Small intestine (tissue), 16 donors: ENCODE measurements at places on chromosomes 7 and 10. TPM values are rescaled to one million over a fixed set of nuclear protein-coding genes. Genes with fewer than 3 reads are reported as not detected.

GRCh38 chr10:118856106-118856505, 101.3 kb upstream of the CACUL1 start:
- no peaks in the 10 kb centered on the region for H3K36me3 ChIP-seq
- no peaks in the 10 kb centered on the region for H3K27me3 ChIP-seq
- DNase-seq, result no peak
- no peak overlapping the region for H3K27ac ChIP-seq
- no peak overlapping the region for H3K4me3 ChIP-seq

- H3K4me1 ChIP-seq, result no peaks in the 10 kb centered on the region
- no peak for DNase-seq
- no peak overlapping the region for H3K4me3 ChIP-seq
- H3K36me3 ChIP-seq, result no peaks in the 10 kb centered on the region
- no peaks in the 10 kb centered on the region for H3K27me3 ChIP-seq
Observed at GRCh38 chr10:14235566-14236195, 95.0 kb downstream of the FRMD4A start.

GRCh38 chr7:87146740-87147386, 5.4 kb upstream of the DMTF1 start:
- H3K36me3 ChIP-seq, result no peaks in the 10 kb centered on the region
- peaks cover 9% of the 10 kb centered on the region for H3K4me1 ChIP-seq
- no peak overlapping the region for H3K27ac ChIP-seq
- no peak overlapping the region for H3K4me3 ChIP-seq

- peak; percentile 24 for DNase-seq
- no peak overlapping the region for H3K27ac ChIP-seq
- no peaks in the 10 kb centered on the region for H3K36me3 ChIP-seq
Observed at GRCh38 chr10:88227342-88228018, 355.6 kb downstream of the RNLS start.

DNA sequence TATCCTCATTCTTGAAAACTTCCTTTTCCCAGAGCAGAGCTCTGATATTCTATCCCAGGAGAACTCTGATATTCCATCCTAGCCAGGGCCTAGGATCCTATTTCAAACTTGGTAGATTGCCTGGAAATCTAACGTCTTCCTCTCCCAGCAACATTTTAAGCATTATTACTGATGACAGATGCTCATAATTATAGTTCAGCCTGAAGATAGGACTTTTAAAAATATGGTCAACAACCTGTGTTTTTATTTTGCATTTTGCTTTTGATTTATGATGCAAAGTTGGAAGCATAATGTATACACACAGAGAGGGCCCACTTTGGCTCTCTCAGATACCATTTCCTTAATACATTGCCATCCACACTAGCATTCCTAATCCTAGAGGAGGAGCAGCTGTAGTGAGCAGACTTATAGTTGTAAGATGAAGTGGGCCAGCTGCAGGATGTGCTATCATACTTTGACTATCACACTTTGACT, 457.4 kb upstream of the TPK1 start:
- no peaks in the 10 kb centered on the region for H3K4me1 ChIP-seq
- H3K27me3 ChIP-seq, result no peaks in the 10 kb centered on the region
- no peak overlapping the region for H3K4me3 ChIP-seq
- no peak overlapping the region for H3K27ac ChIP-seq
- no peaks in the 10 kb centered on the region for H3K36me3 ChIP-seq

DNA sequence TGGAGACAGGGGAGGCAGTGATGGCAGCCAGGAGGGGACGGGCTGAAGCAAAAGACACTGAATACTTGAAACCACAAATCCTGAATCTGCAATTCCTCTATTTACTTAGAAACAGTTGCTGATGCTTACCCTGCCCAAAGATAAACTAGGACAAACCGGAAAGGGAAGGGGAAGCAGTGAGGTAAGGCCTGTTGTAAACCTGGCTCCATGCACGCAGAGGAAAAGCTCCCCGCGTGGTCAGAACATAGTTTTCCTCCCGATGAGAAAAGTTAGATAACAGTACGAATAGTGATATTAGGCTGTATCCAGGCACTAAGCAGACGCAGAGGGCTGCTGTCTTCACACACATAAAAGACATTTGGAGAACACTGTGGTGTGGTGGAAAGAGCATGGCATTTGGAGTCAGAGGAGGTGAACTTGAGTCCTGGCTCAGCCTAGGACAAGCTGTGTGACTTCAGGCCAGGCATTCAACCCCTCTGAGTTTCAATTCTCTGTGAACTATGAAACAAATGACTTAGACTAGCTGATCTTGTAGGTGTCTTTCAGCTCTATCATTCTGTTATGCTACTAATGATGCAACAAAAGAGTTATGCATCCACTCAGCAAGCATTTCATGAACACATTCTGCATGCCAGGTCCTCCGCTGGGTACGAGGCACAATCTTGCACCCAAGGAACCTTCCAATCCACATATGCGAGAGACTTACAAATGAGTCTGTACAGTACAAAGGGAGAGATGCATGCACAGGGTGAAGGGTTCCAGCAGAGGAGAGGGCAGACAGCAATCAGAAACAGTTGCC, 80.9 kb downstream of the SORBS1 start:
- H3K4me1 ChIP-seq, result peaks cover 8% of the 10 kb centered on the region
- no peaks in the 10 kb centered on the region for H3K36me3 ChIP-seq
- DNase-seq, result peak; percentile 61
- H3K27me3 ChIP-seq, result no peaks in the 10 kb centered on the region

DNA sequence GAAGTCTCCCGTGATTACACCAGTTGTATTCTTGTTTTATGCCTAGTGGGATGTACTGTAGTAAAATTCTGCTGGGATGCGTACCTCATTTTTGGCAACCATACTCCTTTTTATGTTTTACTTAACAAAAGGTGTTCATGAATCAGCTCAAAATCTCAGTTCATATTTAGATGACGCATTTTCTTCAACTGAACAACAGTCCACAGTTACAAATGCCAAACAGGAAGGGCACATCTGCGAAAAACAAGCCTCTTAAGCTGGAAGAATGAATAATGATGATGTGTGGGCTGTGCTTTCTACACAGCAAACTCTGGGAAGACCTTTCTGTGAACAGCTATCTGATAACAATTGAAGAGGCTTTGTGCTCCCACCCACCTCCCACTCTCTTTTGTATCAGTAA, 68.4 kb upstream of the NRBF2 start:
- no peak overlapping the region for H3K27ac ChIP-seq
- H3K36me3 ChIP-seq, result no peaks in the 10 kb centered on the region
- H3K27me3 ChIP-seq, result no peaks in the 10 kb centered on the region
- no peak overlapping the region for H3K4me3 ChIP-seq

DNA sequence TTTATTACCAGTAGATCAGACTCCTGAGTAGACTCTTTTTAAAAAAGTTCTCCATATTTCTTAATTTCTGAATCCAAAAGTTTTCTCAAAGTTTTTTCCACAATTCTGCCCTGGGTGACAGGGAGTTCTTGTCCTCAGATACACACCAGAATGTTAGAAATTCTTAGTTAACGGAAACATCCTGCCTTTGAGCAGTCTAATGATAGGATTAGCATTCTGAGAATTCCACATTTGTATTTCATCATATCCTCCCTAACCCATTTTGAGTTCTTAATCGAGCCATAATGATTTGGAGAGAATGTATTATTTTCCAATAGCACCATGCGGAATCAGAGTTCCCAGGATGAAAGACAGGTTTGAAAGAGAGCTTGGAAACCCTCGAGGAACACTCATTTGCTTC, 28.9 kb upstream of the MRPS33 start:
- no peak for DNase-seq
- no peaks in the 10 kb centered on the region for H3K27me3 ChIP-seq
- H3K4me1 ChIP-seq, result no peaks in the 10 kb centered on the region
- no peaks in the 10 kb centered on the region for H3K36me3 ChIP-seq

DNA sequence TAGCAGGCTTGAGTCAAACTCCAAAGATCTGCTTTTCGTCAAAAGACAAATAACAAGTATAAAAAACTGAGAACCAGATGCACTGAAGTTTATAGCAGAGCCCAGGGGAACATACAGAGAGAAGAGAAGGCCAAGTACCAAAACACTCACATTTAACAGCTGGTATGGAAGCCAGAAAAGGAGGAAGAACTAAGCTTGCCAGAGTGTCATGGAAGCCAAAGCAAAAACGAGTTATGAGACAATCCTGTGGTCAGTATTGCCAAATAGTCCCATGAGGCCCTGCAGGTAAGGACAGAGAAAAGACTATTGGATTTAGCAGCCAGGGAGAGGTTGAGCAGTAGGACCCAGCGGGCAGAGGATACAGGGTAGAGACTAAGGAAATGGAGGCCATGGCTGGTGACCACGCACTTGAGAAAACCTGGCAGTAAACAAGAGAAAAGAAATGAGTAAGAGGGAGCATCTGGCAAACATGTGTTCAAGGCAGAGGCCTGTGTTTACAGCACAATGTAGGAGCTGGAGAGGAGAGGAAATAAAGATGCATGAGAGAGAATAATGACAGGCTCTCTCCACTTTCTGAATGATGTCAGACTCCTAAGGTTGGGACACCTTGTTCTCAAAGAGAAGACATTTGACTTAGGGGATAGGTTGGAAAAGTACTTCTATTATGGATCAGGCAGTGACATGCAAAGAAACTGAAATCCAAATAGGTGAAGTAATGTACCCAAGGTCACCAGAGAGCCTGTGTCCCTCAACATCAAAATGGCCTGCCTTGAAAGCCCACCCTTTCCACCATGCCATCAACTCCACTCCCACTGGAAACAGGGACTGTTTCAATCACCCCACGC, 9.1 kb downstream of the CREB3L2 start:
- H3K36me3 ChIP-seq, result peaks cover 3% of the 10 kb centered on the region
- peaks cover 25% of the 10 kb centered on the region for H3K4me1 ChIP-seq
- no peak overlapping the region for H3K4me3 ChIP-seq
- H3K27ac ChIP-seq, result peak overlapping the region; percentile 78

DNA sequence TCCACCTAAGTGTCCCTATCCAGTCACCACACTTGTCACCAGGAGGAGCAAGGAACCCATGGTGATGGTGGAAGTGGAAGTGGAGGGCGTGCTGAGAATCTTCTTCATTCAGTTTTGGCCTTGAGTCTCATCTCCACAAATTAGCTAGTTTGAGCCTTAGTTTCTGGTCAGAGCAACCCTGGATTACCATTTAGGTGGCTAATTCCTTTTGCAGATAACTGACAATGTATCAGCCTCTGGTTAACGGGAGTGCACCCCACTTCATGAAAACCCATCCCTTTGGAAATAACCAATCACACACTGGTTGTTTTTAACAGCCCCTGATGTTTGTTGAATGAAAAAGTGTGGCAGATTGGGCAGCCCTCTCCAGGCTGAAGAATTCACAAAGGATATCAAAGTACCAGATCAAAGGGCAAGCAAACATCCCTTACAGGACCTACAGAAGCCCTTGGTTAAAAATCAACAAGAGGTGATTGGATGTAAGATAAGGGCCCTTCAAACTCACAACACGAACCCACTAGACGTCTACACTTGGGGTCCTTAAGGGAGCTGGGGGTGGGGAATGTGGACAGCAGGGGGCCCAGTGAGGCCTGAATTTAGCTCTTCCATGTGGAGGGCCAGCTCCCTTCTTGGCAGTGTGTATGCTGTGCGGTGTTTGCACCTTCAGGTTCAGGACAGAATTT, 37.1 kb upstream of the SLF2 start:
- H3K4me1 ChIP-seq, result no peaks in the 10 kb centered on the region
- no peaks in the 10 kb centered on the region for H3K36me3 ChIP-seq
- H3K27me3 ChIP-seq, result no peaks in the 10 kb centered on the region
- H3K4me3 ChIP-seq, result no peak overlapping the region

- H3K4me3 ChIP-seq, result no peak overlapping the region
- DNase-seq, result no peak
- H3K27me3 ChIP-seq, result no peaks in the 10 kb centered on the region
- peaks cover 5% of the 10 kb centered on the region for H3K4me1 ChIP-seq
- H3K36me3 ChIP-seq, result no peaks in the 10 kb centered on the region
Observed at GRCh38 chr7:51325261-51325676, 8.7 kb upstream of the COBL start.

GRCh38 chr7:37290731-37291130, 157.9 kb downstream of the ELMO1 start:
- no peak overlapping the region for H3K4me3 ChIP-seq
- no peak overlapping the region for H3K27ac ChIP-seq
- H3K4me1 ChIP-seq, result peaks cover 5% of the 10 kb centered on the region
- no peak for DNase-seq
- no peaks in the 10 kb centered on the region for H3K27me3 ChIP-seq

DNA sequence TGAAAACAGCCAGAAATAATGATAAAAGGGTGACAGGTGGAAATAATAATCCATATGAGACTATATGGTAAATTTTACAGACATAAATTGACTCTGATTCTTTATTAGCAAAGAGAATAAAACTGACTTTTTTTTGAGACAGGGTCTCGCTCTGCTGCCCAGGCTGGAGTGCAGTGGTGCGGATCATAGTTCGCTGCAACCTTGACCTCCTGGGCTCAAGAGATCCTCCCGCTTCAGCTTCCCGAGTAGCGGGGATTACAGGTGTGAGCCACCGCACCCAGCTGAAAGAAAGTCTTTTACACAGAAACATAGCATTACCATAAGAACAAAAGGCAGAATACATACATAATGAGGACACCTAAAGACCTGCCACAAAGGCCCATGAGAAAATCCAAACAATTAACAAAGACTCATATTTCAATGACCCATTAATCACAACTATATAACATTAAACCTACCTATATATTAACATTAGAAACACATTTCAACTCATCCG, 51.5 kb upstream of the DIP2C start:
- no peak overlapping the region for H3K4me3 ChIP-seq
- H3K27me3 ChIP-seq, result no peaks in the 10 kb centered on the region
- no peaks in the 10 kb centered on the region for H3K36me3 ChIP-seq
- no peak overlapping the region for H3K27ac ChIP-seq
- no peak for DNase-seq

DNA sequence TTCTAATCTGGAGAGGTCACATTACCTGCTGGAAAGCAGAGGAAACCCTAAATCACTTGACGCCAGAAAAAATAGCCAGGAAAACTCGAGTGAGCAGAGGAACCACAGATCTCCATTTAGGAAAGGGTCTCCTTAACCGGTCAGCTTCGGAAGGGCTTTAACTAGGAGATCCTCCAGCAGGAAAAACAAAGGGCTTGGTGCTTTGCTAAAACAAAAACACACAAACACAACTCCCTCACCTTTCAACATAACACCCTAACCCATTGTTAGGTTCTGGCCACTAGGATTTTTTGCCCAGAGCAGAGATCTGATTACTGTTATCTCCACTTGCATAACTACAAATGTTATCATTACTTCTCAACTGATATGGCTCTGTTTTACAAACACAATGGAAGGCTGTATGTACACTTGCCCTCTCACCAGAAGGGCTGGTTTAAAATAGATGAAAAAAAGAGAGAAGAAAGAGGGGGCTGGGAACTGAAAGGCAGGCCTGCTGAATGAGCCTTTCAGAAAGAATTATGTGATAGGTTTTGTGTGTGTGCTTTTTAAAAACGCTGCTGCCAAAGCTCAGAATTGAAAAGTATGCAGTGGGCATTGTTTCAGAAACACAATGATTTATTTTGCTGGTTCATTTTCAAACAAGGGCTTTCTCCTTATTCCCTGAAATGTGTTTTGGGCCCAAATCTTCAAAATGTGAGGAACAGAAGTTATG, 161.5 kb downstream of the FGFR2 start:
- H3K36me3 ChIP-seq, result no peaks in the 10 kb centered on the region
- no peak overlapping the region for H3K27ac ChIP-seq
- DNase-seq, result no peak
- no peaks in the 10 kb centered on the region for H3K27me3 ChIP-seq
- H3K4me1 ChIP-seq, result no peaks in the 10 kb centered on the region

- no peaks in the 10 kb centered on the region for H3K27me3 ChIP-seq
- H3K4me3 ChIP-seq, result no peak overlapping the region
- peak; percentile 41 for DNase-seq
- H3K4me1 ChIP-seq, result no peaks in the 10 kb centered on the region
Observed at GRCh38 chr7:2260820-2261219, 18.8 kb downstream of the NUDT1 start.

Gene DKK1
- 0.40 TPM for polyA plus RNA-seq

Gene FXYD4
- not detected for polyA plus RNA-seq

Gene CALML3
- 0.07 TPM for polyA plus RNA-seq

Gene GIMAP8
- polyA plus RNA-seq, result 0.67 TPM
